ENCODE measurements at places on chromosomes 5 and 9. TPM values are rescaled to one million over a fixed set of nuclear protein-coding genes. Genes with fewer than 3 reads are reported as not detected.

Gene MORN5
- not detected for total RNA-seq

Gene BARX1
- not detected for total RNA-seq

Gene NRG2
- total RNA-seq, result 2.3 TPM

Gene TAF11L10
- total RNA-seq, result not detected

Gene LCN12
- not detected for total RNA-seq

Gene GPR151
- not detected for total RNA-seq

Gene BAAT
- total RNA-seq, result not detected

Gene ADRB2
- 2.8 TPM for total RNA-seq

Gene DAB2
- total RNA-seq, result 162 TPM

- no peak for DNase-seq
- H3K36me3 ChIP-seq, result no peaks in the 10 kb centered on the region
- H3K4me3 ChIP-seq, result no peak overlapping the region
- H3K27me3 ChIP-seq, result no peaks in the 10 kb centered on the region
Measured at GRCh38 chr5:133347039-133347438, 265.3 kb downstream of the FSTL4 start.

DNA sequence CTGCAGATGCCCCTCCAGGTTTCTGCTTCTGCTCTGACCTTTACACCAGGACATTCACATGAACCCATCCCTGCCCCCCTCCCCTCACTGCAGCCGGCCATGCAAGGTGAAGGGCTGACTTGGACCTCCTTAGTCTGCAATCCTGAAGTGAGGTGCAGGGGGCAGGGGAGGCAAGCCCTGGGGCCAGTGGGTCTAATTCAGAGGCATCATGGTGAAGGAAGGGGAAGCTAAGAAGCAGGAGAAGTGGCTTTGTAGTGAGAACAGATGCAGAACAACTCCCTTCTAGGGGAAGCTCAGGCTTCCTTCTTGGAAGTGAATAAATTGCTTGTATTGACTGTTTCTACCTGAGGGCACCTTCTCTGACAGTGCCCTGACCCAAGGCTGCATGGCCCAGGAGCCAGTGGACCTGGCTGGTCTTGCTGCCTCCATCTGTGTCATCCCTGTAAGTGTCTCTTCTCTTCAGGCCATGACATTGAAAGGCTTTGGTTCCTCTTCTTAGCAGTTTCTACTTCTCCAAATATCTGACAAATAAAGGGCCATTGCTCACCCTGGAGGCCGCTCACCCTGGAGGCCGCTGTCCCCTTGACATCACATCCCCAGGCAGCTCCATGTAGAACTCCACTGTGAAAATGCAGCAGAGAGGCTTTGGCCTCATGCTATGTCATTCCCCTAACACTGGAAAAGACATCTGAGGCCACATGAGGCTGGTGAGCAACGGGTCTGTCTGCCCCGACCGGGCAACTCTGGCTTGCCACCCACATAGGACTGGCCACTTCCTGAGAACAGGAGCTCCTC is 55.3 kb downstream of the GADD45G start:
- H3K27me3 ChIP-seq, result no peaks in the 10 kb centered on the region
- H3K4me3 ChIP-seq, result no peak overlapping the region
- peaks cover 18% of the 10 kb centered on the region for H3K4me1 ChIP-seq

GRCh38 chr5:110256298-110256697 is 470.2 kb downstream of the TMEM232 start:
- H3K4me3 ChIP-seq, result no peak overlapping the region
- H3K27me3 ChIP-seq, result no peaks in the 10 kb centered on the region
- no peak for DNase-seq

DNA sequence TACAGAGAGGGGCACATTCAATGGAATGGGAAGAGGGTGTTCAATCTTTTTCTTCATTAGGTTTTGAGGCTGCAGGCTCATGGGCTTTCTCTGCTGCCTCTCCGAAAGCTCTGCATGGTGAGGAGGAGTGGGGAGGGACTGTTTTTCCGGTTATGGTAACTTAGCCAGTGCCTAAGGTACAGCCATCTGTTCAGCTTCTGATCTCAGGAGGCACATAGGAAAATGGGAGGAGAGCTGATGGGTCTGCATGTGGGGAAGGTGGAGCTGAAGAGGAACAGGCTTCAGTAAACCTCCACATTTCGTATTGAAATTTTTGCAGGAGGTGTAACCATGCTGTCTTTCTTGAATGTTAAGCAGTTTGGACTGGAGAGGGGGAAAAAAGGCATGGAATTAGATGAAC is 1020.4 kb upstream of the WWC1 start:
- no peak for DNase-seq
- H3K27me3 ChIP-seq, result no peaks in the 10 kb centered on the region
- H3K4me3 ChIP-seq, result no peak overlapping the region
- no peaks in the 10 kb centered on the region for H3K4me1 ChIP-seq
- no peak overlapping the region for H3K27ac ChIP-seq

DNA sequence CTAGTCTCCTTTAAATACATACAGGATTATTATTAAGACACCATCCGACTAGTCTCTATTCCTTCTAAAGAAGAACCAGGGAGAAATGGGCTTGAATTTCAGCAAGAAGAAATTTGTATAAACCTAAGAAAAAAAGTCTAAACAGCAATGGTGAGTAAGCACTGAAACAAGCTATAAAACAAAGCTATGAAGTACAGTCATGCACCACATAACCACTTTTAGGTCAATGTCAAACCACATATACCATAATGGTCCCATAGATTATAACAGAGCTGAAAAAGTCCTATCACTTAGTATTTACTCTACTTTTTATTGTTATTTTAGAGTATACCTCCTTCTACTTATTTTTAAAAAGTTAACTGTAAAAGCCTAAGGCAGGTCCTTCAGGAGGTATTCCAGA is 102.0 kb upstream of the NFIB start:
- H3K4me1 ChIP-seq, result no peaks in the 10 kb centered on the region
- H3K27me3 ChIP-seq, result no peaks in the 10 kb centered on the region
- H3K27ac ChIP-seq, result no peak overlapping the region
- H3K36me3 ChIP-seq, result no peaks in the 10 kb centered on the region

GRCh38 chr5:101431201-101431600 is 528.1 kb upstream of the ST8SIA4 start:
- no peak overlapping the region for H3K27ac ChIP-seq
- H3K27me3 ChIP-seq, result no peaks in the 10 kb centered on the region
- no peak for DNase-seq

DNA sequence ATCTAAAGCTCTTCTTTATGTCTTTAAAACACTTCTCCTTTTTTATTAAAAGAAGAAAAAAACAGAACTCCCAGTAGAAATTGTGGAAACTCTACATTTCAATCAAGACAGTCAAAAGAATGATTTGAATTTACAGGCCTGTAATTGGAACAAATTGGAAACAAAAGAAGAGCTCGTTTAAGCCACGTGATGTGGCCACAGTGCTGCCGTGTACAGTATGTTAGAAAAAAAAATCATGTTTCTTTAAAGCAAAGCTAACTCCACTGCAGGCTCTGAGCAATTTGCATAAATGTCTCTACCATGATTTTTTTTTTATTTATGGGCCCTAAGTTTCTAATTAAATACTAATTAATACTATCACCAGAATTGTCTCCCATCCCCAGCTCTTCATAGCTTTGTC is 325.6 kb downstream of the ZSWIM6 start:
- DNase-seq, result no peak
- no peaks in the 10 kb centered on the region for H3K4me1 ChIP-seq
- no peak overlapping the region for H3K4me3 ChIP-seq
- no peaks in the 10 kb centered on the region for H3K27me3 ChIP-seq
- H3K36me3 ChIP-seq, result no peaks in the 10 kb centered on the region

GRCh38 chr5:119286511-119287488 is 69.0 kb upstream of the TNFAIP8 start:
- no peaks in the 10 kb centered on the region for H3K27me3 ChIP-seq
- H3K4me3 ChIP-seq, result no peak overlapping the region
- H3K4me1 ChIP-seq, result peaks cover 45% of the 10 kb centered on the region

GRCh38 chr9:129571298-129572051 is 49.4 kb downstream of the C9orf50 start:
- peak overlapping the region; percentile 86 for H3K27ac ChIP-seq
- no peaks in the 10 kb centered on the region for H3K36me3 ChIP-seq
- no peaks in the 10 kb centered on the region for H3K27me3 ChIP-seq
- no peak overlapping the region for H3K4me3 ChIP-seq
- H3K4me1 ChIP-seq, result peaks cover 43% of the 10 kb centered on the region
- no peak for DNase-seq

GRCh38 chr9:134089972-134090371 is 22.1 kb upstream of the BRD3 start:
- no peaks in the 10 kb centered on the region for H3K4me1 ChIP-seq
- no peaks in the 10 kb centered on the region for H3K36me3 ChIP-seq
- DNase-seq, result no peak
- no peak overlapping the region for H3K27ac ChIP-seq

GRCh38 chr5:42228279-42228678 is 195.0 kb upstream of the GHR start:
- DNase-seq, result no peak
- H3K4me1 ChIP-seq, result no peaks in the 10 kb centered on the region
- H3K4me3 ChIP-seq, result no peak overlapping the region
- H3K27me3 ChIP-seq, result no peaks in the 10 kb centered on the region
- no peaks in the 10 kb centered on the region for H3K36me3 ChIP-seq

- H3K4me1 ChIP-seq, result peaks cover 3% of the 10 kb centered on the region
- no peaks in the 10 kb centered on the region for H3K27me3 ChIP-seq
- no peak overlapping the region for H3K27ac ChIP-seq
- DNase-seq, result no peak
- no peak overlapping the region for H3K4me3 ChIP-seq
Measured at GRCh38 chr9:6761306-6761705, 3.5 kb downstream of the KDM4C start.

DNA sequence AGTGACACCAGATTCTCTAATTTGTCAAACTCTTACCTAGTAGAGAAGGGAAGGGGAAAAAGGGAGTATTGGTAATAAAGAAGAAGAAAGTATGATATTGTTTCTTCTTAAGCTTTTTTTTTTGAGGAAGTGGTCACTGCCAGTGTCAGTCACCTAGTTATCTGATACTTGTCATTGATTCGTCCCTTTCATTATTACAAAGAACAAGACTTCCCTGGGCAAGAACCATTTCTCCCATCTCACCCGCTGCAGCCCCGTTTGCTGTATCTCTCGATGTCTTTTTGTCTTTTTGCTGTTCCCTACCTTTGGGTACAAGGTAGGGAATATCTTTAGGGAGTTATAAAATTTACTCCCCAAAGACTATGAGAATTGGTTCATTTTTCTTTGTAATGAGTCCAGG is 249.0 kb downstream of the ARHGAP26 start:
- H3K36me3 ChIP-seq, result no peaks in the 10 kb centered on the region
- no peak for DNase-seq
- H3K4me1 ChIP-seq, result peaks cover 8% of the 10 kb centered on the region
- H3K27ac ChIP-seq, result no peak overlapping the region
- H3K4me3 ChIP-seq, result no peak overlapping the region
- no peaks in the 10 kb centered on the region for H3K27me3 ChIP-seq

GRCh38 chr9:88458716-88459465 is 70.6 kb downstream of the SPIN1 start:
- no peaks in the 10 kb centered on the region for H3K27me3 ChIP-seq
- H3K4me1 ChIP-seq, result peaks cover 21% of the 10 kb centered on the region
- H3K27ac ChIP-seq, result no peak overlapping the region

DNA sequence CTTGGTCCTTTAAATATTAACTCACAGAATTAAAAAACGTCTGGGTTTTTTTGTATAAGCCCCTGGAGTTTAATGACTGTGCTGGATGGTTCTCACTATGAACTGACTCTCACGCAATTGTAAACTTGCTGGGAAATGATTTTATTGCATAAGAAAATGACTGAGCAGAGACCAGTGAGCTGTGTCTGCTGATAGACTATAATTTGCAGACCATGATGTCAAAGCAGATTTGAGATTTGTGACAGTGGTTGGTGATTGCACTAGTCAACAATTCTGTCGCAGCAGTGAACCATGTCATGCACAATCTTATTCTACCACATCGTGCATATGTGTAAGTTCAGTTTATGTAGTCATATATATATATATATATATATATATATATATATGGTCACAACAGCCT is 85.7 kb upstream of the C9orf72 start:
- H3K36me3 ChIP-seq, result no peaks in the 10 kb centered on the region
- H3K4me1 ChIP-seq, result no peaks in the 10 kb centered on the region
- H3K4me3 ChIP-seq, result no peak overlapping the region
- DNase-seq, result no peak
- no peaks in the 10 kb centered on the region for H3K27me3 ChIP-seq

DNA sequence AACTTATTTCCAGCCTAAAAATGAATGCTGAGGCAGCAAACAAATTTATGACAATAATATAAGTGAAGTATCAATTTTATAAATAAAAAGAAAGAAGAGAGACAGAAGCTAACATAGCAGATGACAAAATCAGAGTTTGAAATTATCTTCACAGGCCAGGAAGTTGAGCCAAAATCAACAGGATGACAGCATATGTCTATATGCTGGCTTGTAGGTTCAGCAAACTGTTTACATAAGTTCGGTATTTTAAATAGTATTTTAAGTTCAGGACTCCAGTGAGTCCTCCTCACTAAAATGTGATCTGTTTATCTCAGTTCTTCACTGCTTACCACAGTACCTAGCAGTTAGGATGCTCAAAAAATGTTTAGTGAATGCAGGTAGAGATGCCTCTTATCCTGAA is 359.6 kb upstream of the SMC2 start:
- H3K27ac ChIP-seq, result no peak overlapping the region
- H3K4me1 ChIP-seq, result no peaks in the 10 kb centered on the region
- no peak overlapping the region for H3K4me3 ChIP-seq
- no peaks in the 10 kb centered on the region for H3K36me3 ChIP-seq
- DNase-seq, result no peak

DNA sequence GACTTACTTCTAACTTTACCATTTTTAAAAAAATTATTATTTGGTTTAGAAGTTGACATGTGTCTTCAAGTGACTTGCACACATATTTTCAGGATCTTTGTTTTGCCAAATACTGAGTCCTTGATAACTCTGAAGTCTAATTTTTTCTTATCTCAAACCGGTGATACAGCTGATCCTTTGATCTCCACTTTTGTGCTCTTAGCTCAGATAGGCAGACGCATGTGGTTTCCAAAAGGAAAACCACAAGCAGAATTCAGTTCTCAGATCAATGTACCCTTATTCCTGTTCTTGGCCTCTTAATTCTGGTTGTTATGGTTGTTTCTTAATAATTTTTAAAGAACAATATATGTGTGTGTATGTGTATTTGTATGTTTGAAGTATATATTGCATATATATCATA is 238.3 kb upstream of the EDIL3 start:
- H3K4me1 ChIP-seq, result no peaks in the 10 kb centered on the region
- no peaks in the 10 kb centered on the region for H3K36me3 ChIP-seq
- DNase-seq, result no peak
- H3K27me3 ChIP-seq, result no peaks in the 10 kb centered on the region
- H3K27ac ChIP-seq, result no peak overlapping the region

- DNase-seq, result no peak
- peaks cover 18% of the 10 kb centered on the region for H3K4me1 ChIP-seq
- peak overlapping the region; percentile 79 for H3K27ac ChIP-seq
- peaks cover 29% of the 10 kb centered on the region for H3K36me3 ChIP-seq
Measured at GRCh38 chr5:72209147-72210115, 102.2 kb downstream of the MAP1B start.

DNA sequence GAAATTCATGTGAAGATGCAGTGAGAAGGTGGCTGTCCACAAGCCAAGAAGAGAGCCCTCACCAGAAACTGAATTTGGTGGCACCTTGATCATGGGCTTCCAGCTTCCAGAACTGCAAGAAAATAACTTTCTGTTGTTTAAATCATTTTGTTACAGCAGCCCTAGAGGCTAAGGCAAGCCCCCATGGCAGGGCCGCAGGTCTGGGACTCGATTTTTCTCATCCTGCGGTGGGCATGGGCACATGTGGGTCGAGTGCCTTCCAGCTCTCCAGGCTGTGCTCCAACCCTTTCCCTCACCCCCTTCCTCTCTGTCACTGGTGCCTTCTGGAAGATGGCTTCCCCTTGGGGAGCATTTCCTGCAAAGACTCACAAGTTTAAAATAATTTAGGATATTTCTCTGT is 40.7 kb downstream of the AHRR start:
- H3K27me3 ChIP-seq, result no peaks in the 10 kb centered on the region
- no peaks in the 10 kb centered on the region for H3K36me3 ChIP-seq
- no peak overlapping the region for H3K4me3 ChIP-seq

Data from thoracic aorta (tissue), 2 donors.